ENCODE measurements at places on chromosomes 5 and 9.

- no peak for DNase-seq
These were observed 150.5 kb downstream of the ARL15 start for GRCh38 chr5:54159893-54160195.

DNA sequence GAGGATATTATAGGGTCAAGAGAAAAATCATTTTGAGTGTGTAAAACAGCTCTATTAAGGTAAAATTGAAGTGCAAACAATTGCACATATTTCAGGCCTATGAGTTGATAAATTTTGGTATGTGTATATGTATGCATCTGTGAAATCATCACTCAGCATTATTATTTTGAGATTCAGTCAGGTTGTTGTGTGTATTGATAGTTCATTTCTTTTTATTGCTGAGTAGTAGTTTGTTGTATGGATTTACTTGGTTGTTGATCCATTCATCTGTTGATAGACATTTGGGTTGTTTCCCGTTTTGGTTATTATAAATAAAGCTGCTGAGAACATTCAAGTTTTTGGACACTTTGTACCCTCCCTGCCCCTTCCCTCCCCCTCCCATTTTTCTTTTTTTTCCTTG, 50.3 kb downstream of the RAB24 start:
- DNase-seq: no peak

- no peak for DNase-seq
These were observed 548.5 kb downstream of the DTWD2 start for GRCh38 chr5:118439831-118440230.

DNA sequence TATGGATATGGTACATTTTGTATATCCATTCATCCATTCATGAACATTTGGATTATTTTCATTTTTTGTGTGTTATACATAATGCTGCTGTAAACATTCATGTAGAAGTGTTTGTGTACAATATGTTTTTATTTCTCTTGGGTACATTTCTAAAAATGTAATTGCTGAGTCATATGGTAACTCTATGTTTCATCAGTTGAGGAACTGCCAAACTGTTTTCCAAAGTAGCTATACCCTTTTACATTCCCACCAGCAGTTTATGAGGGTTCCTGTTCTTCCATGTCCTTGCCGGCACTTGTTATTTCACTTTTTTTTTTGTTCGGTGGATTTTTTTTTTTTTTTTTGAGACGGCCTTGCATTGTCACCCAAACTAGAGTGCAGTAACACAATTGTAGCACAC, 54.0 kb upstream of the MCCC2 start:
- no peak for DNase-seq

DNA sequence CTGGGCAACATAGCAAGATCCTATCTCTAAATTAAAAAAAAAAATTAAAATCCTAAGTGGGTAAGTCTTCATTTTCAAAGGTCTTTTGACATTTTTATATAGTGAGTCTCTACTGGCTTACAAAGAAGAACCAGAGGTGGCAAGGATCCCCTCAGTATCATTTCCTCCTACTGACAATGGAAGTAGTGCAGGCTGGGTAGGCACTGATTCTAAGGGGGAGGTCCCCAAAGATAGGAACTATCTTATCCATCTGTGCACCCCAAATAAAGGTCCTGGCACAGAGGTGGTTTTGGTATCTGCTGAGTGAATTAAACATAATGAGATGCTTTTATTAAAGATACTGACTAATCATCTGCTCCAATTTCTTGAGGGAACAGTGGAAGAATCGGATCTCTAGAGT, 4.2 kb downstream of the FAM193B start:
- DNase-seq: no peak

GRCh38 chr9:33304362-33304761, 14.0 kb downstream of the NFX1 start:
- no peak for DNase-seq

- DNase-seq: no peak
These were observed 304.4 kb upstream of the SMC2 start for GRCh38 chr9:103789686-103790085.

DNA sequence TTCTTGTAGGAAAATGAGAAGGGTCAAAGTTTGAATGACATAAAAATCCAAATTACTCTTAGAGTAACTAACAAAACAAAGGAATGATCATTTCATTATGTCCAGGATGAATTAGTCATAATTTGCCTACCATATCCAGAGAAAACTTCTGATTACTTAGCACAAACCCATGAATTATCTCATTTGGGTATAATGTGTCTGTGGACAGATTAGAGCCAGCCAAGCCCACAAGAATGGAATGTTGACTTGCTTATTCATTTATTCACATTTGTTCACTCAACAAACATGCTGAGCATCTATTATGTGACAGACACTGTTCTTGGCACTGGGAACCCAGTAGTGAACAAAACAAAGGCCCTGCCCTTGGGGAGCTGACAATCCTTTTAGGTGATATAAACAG, 87.4 kb downstream of the APBA1 start:
- no peak for DNase-seq

DNA sequence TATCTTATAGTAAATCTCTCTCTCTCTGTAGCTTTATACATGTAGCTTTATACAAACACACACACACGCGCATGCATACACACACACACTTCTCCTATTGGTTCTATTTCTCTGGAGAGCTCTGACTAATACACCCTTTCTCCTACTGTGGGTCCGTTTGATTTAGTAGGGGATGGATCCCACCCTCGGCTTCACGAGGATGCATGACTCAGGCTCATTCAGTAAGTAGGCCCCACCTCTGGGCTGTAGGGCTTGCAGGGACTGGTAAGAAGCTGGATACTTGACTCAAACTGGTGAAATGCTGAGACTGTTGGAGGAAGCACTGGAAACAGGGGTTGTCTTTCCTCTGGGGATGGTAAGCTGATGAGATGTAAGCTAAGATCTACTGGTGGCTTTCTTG, 98.7 kb downstream of the SLC24A2 start:
- DNase-seq: no peak

DNA sequence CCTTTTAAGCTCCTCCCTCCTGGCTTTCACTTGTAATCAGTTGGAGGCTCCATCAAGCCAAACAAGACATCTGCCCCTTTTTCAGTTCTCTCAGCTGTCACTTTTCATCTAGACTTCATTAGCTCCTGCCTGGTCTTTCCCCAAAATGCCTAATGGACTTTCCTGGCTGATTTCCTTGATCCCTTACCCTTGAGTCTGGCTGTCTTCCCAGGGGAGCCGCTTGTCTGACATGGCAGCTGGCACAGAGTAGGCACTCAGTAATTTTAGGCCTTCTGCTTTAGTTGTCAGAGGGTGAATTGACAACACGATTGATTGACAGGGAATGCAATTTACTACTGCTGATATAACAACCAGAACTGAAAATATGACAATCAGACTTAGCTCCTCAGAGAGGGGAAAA, 2.1 kb downstream of the C9orf153 start:
- no peak for DNase-seq

DNA sequence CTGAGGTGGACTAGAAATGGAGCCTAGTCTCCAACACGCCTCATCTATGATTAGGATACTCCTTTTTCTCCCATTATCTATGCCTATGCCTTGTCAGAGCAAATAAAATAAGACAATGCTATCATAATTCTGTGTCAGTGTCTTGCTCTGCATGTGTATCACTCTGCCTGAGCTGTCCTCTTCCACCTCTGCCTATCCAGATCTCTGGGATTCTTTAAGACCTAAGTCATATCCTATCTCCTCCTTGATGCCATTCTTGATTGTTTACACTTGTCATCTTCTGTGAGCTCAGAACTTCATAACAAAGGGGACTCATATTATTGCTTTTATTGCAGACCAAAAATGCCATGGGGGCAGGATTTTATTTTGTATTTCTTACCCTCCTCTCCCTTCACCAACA, 351.2 kb upstream of the C9orf72 start:
- no peak for DNase-seq
